ENCODE measurements at places on chromosomes 4 and X.
A peak's percentile ranks its signal among the peaks of the same experiment; 100 is the strongest.

GRCh38 chr4:155639704-155640523 is 26.7 kb upstream of the GUCY1A1 start:
- DNase-seq = no peak

- no peak for DNase-seq
These were observed 247.9 kb downstream of the PPP1R2C start for GRCh38 chrX:42530027-42530426.

DNA sequence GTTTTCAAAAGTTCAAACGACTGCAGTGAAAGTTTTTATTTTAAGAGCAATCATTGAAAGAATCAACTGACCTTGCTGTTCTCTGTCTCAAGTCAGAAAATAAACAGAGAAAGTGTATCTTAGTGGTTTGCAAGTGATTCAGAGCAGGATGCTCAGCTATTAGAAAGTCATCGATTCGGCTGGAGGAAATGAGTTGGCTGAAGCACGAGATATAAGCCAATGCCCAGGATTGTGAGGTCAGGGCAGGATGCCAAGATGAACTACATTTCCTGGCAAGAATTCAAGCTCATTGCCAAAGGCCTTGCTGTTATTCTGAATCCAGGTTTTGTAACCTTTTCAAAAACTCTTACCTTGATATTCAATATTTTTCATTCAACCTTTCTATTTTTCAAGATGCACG is 541.4 kb upstream of the BOD1L1 start:
- no peak for DNase-seq

DNA sequence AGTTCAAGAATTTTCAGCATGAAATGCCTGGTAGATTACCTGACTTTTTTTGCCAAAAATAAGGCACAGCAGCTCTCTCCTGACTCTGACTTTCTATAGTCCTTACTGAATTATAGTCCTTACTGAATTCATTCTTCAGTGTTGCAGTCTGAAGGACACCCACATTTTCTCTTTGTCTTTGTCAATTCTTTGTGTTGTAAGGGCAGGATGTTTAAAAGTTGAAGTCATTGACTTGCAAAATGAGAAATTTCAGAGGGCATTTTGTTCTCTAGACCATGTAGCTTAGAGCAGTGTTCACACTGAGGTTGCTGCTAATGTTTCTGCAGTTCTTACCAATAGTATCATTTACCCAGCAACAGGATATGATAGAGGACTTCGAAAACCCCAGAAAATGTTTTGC is 168.0 kb downstream of the SOWAHB start:
- DNase-seq = no peak

DNA sequence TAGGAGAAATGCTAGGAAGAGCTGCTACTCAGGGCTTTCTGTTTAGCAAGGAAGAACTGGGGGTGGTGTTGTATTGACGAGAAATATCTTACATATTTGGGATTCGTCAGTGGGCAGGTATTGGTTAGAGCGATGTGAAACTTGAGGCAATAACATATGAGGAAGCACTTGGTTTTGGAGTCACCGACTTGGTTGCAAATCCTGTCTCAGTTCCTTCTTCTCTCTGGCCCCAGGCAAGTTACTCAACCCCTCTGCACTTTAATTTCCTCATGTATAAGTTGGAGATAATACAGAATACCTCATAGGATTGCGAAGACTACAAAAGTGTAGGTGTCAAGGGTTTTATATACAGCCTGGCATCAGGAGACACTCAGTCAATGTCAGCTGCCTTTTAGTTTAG is 34.1 kb downstream of the GPAT3 start:
- no peak for DNase-seq

DNA sequence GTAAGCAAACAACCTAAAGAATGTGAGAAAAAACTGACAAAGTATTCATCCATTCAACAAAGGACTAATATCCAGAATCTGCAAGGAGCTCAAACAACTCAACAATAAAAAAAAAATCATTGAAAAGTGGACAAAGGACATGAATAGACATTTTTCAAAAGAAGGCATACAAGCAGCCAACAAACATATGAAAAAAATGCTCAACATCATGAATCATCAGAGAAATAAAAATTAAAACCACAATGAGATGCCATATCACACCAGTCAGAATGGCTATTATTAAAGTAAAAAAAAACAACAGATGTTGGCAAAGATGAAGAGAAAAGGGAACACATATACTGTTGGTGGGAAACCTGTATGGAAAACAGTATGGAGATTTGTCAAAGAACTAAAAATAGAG is 120.7 kb upstream of the ADGRL3 start:
- DNase-seq = no peak

- DNase-seq = no peak
These were observed 1.7 kb downstream of the DOCK11 start for GRCh38 chrX:118497180-118497818.

- no peak for DNase-seq
These were observed 179.6 kb upstream of the NOCT start for GRCh38 chr4:138835832-138836533.

DNA sequence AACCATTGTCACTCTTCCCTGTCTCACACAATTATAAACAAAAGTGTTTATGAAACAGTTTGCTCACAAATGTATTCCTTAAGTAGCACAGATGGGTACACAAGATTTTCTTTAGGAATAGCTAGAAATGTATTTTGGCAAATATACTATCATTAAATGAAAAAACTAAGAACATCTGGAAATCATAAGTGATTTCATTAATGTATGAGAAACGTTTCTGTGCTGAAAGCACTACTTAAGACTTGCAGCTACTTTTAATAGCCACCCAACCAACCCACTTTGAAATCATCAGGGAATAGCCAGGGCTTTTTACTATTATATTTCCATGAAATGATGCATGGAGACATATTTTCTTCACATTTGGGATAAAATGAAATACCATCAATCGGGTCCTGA is 62.3 kb upstream of the NAP1L5 start:
- no peak for DNase-seq

DNA sequence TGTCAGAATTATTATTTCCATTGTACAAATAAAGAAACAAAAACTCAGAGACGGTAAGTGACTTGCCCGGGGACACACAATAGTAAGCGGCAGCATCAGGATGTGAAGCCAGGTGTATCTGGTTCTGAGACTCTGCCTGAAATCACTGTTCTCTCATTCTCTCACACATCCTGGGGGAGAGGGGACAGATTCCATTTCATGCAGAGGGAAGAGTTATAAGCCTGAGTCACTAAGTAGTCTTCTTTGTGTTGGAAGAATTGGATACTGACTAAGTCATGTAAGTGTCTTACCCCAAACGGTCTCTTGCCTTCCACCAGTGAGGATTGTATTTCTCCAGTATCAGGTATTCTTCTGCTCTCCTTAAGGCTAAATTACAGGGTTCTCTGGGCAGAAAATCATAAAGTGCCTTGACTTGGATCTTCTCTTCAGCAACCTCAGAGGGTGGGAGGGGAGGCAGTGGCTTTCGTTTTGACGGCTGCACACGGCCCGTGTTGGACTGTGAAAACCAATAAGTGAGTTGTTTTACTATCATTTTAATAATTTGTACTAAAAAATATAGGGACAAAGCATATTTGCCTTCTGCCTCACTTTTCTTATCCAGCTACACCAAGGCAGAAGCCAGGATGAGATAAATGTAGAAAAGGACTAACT is 21.9 kb downstream of the TXK start:
- DNase-seq = no peak

DNA sequence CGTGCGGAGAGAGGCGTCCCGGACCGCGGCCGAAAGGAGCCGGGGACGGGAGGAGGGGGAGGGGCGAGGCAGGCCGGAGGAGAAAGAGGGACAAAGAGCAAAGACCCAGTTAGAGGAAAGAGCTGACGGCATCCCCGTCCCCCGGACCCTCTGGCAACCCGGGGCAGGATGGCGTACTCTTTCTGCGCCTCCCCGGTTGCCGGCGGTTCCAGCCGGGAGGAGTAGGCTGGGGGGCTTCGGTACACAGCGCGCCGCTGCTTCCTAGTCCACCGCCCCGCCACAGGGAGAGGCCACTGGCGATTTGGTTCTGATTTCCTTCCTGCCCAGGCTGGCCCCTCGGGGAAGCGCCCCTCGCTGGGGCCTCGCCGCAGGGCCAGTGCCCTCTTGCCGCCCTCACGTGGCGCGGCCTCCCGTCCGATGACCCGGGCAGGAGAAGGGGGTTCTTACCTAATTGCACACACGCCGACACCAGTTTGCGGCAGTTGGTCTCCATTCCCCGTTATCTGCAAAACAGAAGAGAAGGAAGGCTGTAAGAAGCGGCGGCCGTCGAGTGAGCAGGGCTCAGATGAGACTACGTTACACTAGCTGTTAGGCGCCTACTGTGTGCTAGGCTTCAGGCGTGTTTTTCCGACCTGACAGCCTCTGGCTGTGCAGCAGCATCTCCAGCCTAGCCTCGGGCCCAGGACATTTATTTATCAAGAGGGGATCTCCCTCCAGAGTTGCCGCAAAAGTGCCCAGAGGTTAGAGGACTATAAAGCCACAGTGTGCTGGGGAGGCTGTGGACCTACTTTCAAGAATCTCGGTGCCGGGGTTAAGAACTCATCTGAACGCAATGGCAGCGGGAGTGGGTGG is 9.9 kb upstream of the PITX2 start:
- no peak for DNase-seq

DNA sequence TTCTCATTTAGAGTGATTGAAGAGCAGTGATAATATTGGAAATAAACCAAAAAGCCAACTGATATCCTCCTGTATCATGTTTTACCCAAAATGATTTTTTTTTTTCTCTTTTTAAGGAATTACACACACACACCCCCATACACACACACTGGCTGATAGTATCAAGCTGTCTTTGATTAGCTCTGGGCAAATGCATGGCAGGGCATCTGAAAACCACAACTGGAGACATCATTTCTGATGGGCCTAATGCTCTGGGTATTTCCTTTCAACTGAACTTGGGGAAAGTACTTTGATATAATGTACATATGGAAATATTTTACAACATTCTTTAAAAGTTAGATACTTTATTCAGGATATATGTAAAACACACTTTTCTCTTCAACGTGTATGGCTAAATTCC is 14.2 kb upstream of the OSTC start:
- no peak for DNase-seq

GRCh38 chr4:77074981-77075855 is 571 bp downstream of the CCNI start:
- peak; percentile 75 for DNase-seq

DNA sequence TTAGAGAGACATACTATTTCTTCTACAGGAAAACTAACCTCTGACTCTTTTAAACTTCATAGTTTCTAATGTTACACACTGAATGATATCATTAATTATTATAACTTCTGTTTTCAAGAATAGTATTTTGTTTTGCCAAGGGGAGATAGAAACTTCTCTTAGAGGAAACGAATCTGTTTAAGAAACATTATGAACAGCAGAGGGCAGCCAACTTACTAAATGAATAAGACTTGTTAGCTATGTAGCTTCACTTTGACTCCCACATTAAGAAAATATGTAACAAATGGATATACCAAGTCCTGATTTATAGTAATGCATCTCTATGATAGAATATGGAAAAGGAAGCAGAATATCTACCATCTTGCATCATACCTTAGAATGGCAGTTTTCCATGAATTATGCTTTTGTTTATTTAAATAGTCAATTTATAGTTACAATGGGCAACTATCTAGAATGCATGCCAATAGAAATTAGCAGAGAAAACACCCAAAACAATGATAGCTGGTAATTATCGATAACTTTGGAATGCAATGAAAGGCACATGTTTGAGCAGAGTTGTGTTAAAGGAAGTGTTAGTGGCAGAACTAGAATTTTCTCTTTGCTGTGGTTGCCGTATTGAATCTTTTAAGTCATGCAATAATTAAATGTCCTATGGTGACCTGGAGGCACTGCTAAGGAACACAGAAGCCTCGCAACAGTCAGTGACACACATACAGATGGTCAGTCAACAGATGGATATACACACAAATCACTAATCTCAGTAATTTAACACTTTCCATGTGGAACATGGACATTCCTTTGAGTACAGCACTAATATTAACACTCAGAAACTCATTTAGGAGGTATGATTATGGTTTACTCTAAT is 105.7 kb upstream of the PDLIM3 start:
- DNase-seq = no peak

DNA sequence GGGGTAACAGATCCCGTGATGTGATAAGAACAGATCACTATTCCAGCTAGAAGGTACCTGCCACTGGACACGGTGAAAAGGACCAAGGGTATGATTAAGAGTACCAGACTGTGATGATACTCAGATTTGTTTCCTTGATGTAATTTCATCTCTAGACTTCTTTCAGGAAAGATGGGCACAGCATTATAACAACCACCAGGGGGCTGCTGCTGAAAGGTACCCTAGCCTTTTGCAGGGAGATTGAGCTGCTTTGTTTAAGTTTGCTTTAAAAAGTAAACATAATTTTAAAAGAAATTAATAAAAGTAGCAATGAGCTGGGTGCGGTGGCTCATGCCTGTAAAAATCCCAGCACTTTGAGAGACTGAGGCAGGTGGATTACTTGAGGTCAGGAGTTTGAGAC is 145.4 kb downstream of the EMCN start:
- DNase-seq = no peak

GRCh38 chrX:7085879-7086278 is 61.6 kb upstream of the STS start:
- DNase-seq = no peak

DNA sequence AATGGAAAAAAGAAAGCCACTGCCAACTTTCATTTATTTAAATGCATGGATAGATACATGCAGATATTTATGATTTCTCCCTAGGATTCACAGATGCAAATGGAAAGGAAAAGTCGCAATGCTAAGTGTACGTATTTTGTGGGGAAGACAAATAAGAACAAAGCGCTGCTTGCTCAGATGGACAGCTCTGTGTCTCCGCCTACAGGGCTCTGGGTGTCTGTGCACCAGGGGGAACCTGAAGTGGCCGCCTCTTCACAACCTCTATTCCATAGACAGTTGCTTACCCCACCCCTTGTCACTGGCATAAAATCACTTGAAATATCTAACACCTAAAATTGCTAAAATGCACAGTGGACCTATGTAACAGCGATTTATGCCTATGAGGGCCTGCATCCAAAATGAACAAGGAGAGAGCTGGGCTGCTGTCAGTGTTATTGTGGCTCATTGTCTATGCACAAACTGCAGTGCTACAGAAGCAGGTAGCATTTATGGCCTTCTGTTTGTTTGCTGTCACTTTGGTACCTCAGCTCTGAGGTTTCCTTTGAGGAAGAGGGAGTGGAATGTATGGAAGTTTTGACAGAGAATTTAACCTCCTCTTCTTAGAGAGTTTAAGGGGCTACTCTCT is 58.6 kb upstream of the PAGE1 start:
- DNase-seq = peak; percentile 40

DNA sequence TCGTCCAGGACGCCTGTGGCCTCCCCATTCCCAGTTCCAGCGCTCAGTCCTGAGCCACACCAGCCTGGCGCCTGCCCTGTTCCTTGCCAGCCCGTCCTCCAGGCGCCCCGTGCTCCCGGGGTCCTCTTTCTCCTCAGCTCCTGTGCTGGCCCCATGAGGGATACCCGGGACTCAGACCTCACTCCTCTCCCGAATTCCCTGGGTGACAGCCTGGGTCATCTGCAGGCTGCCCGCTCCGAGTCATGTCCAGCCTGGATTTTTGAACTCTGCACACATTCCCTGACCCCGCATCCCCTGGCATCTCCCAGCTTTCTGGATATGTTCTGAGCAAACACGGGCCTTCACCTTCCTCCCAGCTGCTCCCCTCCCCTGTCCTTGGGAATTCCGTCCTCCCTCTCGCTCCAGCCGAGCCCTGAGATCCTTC is 14.9 kb upstream of the ADD1 start:
- no peak for DNase-seq
